Hypothalamus (tissue), 51 donors: ENCODE measurements at places on chromosomes 7 and 10.

DNA sequence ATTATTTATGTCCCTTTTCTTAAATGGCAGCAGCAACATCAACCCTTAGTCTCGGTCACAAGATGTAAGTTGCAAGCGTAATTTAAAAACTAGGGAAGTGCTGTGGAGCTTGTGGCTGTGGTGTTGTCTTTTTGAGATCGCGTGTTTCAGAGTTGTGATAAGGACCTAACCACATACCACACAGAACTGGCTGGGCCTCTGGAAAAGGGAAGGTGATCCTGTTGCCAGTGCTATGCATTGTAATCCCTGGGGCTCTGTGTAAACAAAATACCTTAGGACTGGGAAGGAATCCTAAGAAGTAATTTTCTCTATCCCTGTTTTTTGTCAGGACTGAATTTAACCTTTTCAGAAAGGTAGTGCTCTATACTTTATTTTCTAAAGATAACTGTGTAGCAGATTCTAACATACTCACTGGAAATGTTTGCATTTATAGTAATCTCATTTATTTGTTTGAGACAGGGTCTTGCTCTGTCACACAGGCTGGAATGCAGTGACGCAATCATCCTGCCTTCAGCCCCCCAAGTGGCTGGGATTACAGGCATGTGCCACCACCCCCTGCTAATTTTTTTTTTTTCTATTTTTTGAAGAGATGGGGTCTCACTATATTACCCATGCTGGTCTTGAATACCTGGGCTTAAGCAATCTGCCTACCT is 60.4 kb downstream of the INPP5F start:
- DNase-seq: no peak

DNA sequence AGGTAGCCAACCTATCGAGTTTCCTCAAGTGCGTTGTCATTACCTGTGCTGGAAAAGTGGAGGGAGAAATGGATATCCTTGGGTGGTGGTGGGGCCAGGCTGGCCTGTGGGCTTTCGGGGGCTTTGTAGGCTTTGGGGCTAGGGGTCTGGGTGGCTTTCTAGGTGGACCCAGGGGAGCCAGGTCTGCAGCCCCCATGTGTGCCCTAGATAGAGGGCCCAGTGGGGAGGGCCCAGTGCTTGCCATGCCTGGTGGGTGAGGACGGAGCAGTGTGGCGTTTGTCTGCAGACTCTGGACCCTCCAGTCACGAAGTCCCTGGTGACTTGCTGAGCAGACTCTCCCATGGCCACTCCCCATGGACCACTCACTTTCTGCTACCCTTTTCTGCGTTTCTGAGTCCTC is 19.7 kb downstream of the EMX2 start:
- DNase-seq: no peak

DNA sequence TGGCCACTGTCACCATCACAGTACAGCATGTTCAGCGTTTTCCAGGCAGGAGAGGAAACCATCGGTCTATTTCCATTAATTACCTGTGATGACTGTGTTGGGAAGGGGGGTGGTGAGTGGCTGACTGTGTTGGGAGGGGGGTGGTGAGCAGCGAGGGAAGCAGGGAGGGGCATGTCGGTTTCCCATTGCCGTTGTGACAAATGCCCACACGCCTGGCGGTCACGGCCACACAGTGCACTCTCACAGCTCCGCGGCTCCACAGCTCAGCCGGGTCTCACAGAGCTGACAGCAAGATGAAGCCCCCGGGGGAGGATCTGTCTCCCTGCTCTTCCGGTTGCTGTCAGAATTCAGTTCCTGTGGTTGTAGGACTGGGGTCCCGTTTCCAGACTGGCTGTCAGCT is 39.0 kb downstream of the AP5Z1 start:
- no peak for DNase-seq

- DNase-seq: no peak
Observed at GRCh38 chr10:129727071-129727470, 237.0 kb downstream of the EBF3 start.

DNA sequence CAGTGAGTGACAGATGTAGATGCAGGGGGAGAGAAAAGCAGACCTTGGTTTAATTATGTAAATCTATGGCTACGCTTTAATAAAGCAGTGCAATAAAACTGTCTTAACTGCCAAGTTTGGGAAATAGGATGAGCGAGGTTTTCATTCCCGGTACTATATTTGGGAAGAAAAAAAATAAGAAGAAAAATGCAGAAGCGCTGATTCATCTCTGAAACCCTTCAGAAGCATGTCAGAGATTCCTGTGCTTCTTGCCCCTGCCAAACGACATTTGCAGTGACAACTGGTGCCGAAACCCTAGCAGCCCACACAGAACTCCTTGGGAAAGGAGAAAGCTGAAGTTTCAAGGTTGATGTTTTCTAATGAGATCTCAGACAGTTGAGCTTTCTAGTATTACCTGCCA is 380.7 kb downstream of the REEP3 start:
- no peak for DNase-seq

- no peak for DNase-seq
Observed at GRCh38 chr7:22555476-22555875, 55.5 kb upstream of the STEAP1B start.

DNA sequence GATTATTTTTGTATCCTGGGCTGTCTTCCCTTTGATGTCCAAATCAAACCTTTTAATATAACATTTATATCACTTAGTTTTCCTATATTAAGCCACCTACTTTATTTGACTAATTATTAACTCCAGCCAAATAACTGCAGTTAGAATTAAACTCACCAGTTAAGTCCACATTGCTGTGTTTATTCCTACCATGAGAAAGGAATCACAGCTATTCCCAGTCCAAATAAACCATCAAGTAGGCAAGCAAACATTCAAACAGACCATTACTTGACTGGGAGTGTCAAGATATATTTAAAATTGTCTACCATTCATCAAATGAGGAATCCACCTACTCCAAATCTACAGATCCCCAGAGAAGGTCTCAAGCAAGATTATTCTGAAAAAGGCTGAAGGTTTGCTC is 22.4 kb downstream of the PDE1C start:
- no peak for DNase-seq

GRCh38 chr10:113920875-113921274 is 66.4 kb downstream of the NHLRC2 start:
- no peak for DNase-seq

DNA sequence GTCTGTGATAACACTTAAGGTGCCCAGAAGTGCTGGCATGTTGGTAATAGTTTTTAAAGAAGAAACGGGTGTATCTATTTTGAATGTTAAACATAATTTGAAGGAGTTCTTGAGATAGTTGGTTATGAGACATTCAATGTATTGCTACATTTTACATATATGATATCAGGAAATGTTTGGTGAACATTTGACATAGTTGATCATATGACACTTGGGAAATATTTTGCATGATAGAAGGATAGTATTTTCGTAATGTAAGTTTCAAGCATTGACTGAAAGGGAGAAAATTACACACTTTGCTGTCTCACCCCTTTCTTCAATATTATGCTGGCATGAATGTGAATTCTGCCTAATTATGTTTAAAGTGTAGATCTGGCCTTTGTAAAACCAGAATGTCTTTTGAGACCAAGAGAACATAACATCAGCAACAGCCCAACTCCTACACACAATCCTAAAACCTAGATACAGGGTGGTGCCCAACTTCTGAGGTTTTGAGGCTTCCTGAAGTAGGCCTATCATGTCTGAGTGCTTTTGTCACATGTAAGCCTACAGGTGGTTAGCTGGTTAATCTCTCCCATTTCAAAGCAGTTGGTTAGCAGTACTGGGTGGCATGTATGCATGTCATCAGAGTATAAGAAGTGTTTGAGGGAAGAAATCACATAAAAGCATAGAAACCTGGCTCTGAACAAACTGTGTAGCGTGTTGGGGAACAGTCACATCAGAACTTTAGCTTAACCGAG is 2.1 kb downstream of the ADD3 start:
- DNase-seq: no peak
